ENCODE measurements at places on chromosomes 6 and 20. TPM values are rescaled to one million over a fixed set of nuclear protein-coding genes. Genes with fewer than 3 reads are reported as not detected.

Gene UBD
- total RNA-seq = not detected

Gene FAXC
- 0.51 TPM for total RNA-seq

Gene ESF1
- total RNA-seq = 13.2 TPM

Gene MRPL2
- 13.9 TPM for total RNA-seq

Gene BAK1
- total RNA-seq = 13.0 TPM

Gene LAMA5
- total RNA-seq = 81.6 TPM

Gene APMAP
- 104 TPM for total RNA-seq

Gene B3GALT4
- total RNA-seq = 11.1 TPM

Gene RTF2
- total RNA-seq = 86.3 TPM

Gene MDFI
- total RNA-seq = 3.3 TPM

Gene AGER
- 0.50 TPM for total RNA-seq

Gene GINM1
- total RNA-seq = 53.8 TPM

Gene TSHZ2
- total RNA-seq = 2.6 TPM

Gene GHRH
- total RNA-seq = not detected

Gene SYCP2
- total RNA-seq = 0.51 TPM

All from fibroblast of lung (primary cell).